ENCODE measurements at places on chromosomes 3 and 15. TPM values are rescaled to one million over a fixed set of nuclear protein-coding genes. Genes with fewer than 3 reads are reported as not detected.

- no peak for DNase-seq
Observed at GRCh38 chr3:69200384-69201068, 78.1 kb upstream of the LMOD3 start.

- no peak for DNase-seq
Observed at GRCh38 chr3:150061288-150062024, 90.8 kb upstream of the PFN2 start.

- DNase-seq, result no peak
Observed at GRCh38 chr3:181719991-181720680, 8.4 kb downstream of the SOX2 start.

DNA sequence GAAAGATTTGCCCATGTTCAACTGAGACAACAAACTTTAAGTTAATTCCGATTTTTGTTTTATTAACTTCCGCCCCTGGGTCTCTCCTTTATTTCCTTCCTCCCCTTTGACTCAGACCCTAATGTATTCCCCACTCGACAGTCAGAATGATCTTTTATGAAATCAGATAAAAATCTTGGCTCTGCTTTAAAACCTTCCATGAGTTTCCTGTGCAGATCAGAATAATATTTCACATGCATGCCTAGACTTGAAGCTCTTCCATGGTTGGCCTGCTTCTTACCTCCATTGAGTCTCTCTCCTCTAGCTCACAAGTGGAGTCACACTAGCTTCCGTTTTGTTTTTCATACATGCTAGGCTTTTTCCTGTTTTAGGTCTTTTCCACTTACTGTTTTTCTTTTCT lies 116.8 kb upstream of the SPATA16 start:
- DNase-seq, result no peak

DNA sequence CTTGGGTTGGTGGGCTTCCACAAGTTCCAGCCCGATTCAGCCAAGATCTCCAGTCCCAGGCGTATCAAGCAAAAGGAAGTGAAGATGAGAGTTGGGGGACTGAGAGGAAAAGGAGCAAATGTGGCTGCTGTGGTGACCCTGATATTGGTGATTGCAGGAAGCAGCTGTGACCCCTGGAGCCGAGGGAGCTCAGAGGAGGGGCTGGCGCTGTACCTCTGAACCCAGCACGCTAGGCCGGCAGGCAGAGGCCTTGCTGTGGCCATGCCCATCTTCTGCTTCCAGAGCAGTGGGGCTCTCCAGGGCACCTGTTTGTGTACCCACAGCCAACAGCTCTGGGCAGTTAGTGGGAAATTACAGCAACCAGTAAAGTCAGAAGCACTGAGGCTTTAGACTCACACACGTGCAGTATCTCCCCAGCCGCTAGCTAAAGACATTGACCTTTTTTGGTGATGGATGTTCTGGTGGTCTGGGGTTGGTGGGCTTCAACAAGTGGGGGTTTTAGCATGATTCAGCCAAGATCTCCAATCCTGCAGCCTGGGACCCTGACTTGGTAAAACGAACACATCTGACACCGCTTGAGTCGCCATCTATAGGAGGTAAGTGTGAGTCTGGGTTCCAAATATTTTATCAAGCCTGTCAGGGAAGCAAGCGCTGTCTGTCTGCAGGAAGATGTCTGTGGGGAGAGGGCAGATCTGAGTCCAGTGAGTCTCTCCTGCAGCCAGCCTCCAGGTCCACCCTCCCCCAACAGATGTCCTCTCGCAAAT lies 33.1 kb downstream of the TM2D3 start:
- no peak for DNase-seq

DNA sequence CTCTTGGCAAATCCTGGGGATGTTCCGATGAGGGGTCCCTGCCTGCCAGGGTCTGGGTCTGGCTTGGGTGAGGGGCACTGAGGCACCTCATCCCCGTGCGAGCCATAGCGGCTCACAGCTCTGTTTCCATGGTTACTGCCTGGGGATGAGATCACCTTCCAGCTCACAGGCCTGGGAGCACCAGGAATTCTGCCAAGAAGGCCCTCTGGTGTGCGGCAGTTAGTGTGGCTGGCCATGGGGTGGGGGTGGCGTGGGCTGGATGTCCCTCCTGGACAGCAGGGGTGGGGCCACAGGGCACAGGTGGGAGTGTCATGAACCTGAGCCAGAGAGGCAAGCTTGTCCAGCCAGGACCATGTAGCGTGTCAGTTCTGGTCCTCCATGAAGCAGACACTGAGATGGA lies 22.1 kb upstream of the PRR23E start:
- no peak for DNase-seq

DNA sequence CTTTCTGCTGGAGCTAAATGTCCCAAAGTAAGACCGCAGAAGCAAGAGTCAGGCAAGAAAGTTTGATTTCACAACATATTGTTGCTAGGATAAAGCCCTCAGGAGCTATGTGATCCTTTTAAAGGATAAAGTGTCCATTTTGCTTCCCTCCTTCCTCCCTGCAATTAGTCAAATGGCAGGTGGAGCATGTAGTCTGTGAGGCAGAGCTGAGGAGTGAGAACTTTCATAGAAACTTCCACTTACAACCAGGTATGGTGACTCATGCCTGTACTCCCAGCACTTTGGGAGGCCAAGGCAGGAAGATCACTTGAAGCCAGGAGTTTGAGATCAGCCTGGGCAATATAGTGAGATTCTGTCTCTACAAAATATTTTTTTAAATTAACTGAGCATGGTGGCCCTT lies 25.2 kb upstream of the RHCG start:
- DNase-seq, result no peak

DNA sequence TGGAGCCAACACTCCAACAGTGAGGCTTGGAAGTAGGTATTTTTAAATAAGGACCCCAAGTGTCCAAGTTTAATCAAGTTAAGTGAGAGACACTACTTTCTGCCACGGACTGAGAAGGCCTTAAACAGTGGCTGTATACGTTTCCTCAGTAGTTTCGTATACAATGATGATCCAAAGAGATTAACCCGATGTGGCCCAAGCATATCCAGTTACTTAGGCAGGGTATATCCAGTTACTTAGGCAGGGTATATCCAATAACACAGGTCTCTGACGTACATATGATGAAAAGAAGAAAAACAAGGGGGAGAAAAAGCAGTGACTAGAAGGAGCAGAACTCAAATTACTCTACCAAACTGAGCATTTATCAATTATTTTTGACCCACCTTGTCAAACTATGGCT lies 591.4 kb downstream of the FOXP1 start:
- no peak for DNase-seq

DNA sequence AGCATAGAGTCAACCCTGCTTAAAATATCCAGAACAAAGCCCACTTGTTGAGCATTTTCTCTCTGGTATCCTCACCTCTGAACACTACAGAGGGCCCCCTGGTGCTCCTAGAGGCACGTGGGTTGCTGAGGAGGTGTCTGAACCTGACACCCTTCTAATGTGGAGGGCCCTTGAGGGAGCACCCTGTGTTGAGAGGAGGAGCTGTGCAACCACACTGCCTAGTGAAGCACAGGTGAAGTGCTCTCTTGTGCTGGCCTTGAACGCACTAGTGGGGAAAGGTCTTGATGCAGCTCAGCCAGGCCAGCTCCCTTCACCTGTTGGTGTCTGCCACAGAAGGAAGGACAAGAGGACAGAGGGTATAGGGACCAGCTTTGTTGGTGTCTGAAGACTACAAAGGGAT lies 51.9 kb downstream of the CCK start:
- no peak for DNase-seq

GRCh38 chr3:27487383-27487782 lies 3.2 kb upstream of the SLC4A7 start:
- DNase-seq, result no peak

DNA sequence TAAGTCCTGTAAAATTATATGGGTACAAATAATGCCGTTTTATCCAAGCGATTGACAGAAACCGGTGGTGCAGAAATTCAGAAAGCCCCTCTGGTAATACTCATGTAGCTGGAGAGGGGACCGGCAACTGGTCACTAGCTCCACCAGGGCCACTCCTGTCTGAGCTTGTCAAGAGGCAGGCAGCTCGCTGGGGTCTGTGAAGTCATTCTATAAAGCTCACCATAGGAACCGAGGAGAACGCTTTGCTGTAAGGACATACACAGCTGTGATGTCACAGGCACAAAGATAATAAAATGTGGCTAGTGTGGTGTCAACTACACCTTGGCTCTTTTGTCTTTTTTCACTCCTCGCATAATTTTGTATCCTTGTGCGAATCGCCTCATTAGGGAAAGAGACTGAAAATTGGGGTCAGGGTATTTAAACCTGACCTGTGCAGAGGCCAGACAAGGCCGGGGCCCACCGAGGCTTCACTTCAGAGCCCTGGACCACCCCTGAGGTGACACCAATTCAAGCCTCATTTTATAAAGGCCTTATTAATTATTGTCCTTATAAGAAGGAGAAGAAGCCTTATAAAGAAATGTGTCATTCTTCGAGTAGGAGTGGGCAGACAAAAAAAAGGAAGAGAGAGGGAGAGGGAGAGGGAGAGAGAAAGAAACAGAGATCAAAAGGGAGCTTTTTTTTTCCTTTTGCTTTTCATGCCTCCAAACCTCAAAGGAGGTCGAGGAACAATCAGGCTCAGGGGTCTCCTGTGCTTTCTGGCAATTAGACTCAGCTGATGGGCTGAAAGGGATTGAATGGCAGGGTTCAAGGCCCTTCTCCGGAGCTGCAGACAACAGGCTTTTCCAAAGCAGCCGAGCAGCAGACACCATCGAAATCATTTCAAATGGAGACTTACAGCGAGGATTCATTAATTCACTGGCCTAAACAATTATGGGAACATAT lies 813.3 kb upstream of the ARRDC4 start:
- no peak for DNase-seq

DNA sequence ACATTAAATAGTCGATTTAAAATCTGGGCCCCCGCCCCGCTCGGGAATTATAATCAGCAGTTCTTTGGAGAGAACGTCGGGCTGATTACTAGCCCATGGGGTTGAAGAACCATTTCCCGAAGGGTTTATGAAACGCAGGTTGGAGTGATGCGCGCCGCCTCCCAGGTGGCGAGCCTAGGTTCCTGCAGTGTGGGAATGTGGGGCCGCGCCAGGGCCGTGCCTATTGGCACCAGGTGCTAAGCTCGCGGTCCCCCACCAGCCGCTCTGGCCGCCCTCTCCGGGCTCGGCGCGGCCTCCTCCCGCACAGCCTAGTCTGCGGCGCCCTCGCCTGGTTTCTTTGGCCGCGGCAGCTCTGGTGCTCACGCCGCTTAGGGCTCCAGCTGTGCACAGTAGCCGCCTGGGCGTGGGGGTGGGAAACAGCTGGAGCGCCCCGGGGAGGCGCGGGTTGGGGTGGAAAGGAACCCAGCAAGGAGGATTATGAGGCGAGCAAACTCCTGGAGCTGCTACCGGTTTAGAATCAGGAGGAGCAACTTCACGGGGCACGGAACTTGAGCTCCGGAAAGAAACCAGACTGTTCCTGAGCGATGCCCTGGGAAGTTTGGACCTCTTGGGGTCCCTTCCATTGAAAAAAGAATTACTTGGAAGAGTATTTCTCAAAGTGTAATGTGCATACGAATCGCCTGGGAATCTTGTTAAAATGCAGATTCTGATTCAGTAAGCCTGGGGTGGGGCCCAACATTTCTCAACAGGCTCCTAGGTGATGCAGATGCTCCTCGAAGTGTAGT lies 5.6 kb upstream of the MECOM start:
- DNase-seq, result peak; percentile 88

GRCh38 chr3:111601810-111602209 lies 6.7 kb upstream of the ZBED2 start:
- DNase-seq, result no peak

- no peak for DNase-seq
Observed at GRCh38 chr3:174533286-174533685, 325.8 kb upstream of the NAALADL2 start.

- DNase-seq, result no peak
Observed at GRCh38 chr3:7447197-7447769, 586.4 kb downstream of the GRM7 start.

DNA sequence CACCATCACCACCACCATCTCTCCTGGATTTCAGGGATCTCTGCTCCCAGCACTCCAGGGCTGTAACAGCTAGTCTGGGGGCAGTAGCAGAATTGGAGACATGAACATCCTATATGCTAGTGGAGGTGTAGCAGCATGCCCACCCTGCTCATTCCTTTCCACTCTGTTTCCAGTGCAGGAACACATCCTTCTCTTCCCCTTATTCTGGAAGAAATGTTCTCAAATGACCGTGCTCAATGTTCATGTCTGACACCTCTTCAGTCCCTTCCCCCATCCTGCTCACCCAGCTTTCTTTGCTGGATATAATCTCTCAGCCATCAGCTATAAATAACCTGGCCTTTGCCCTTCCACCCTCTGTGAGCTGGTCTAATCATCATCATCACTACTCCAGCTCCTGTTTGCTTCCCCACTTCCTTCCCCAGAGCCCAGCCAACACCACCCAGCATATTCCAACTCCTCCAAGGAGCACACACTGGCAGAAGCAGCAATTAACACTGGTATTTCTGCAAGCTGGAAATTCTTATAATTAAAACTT lies 31.1 kb downstream of the DCLK3 start:
- DNase-seq, result no peak

DNA sequence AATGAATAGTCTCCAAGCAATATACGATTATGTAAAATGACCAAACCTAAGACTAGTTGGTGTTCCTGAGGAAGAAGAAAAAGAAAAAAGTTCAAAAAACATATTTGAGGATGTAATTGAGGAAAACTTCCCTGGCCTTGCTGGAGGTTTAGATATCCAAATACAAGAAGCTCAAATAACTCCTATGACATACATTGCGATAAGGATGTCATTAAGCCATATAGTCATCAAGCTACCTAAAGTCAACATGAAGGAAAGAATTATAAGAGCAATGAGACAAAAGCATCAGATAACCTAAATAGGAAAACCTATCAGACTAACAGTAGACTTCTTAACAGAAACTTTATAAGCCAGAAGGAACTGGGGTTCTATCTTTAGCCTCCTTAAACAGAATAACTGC lies 231.1 kb downstream of the TUSC7 start:
- DNase-seq, result no peak

The RTP3 gene
- total RNA-seq, result not detected

The FRMD5 gene
- total RNA-seq, result 0.54 TPM

The NTRK3 gene
- 6.4 TPM for total RNA-seq

The SEC62 gene
- total RNA-seq, result 89.3 TPM

The ZNF502 gene
- total RNA-seq, result 2.6 TPM

The KAT2B gene
- 15.9 TPM for total RNA-seq

The CA12 gene
- total RNA-seq, result 0.44 TPM
